Midbrain (tissue), 1 donor: ENCODE measurements at places on chromosomes 4 and X.

- no peak for DNase-seq
These were observed 36.5 kb upstream of the GNRHR start for GRCh38 chr4:67790721-67791120.

DNA sequence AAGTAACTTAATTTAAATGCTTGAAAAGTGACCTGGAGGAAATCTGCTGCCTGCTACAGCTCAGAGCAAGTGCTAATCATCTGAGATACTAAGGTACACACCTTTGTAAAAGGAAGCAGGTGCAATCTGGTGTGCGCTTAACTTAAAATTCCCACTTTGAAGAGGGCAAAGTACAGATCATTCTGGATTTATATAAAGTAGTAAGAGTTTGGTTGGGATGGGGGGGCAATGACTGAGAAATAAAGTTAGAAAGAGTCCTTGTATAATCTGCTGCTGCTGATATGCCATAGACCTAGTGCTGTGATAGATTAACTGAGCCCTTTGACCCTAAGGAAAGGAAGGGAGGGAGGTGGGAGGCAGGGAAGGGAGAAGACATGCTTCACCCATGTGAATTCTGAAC lies 141.0 kb downstream of the MTNR1A start:
- no peak for DNase-seq

DNA sequence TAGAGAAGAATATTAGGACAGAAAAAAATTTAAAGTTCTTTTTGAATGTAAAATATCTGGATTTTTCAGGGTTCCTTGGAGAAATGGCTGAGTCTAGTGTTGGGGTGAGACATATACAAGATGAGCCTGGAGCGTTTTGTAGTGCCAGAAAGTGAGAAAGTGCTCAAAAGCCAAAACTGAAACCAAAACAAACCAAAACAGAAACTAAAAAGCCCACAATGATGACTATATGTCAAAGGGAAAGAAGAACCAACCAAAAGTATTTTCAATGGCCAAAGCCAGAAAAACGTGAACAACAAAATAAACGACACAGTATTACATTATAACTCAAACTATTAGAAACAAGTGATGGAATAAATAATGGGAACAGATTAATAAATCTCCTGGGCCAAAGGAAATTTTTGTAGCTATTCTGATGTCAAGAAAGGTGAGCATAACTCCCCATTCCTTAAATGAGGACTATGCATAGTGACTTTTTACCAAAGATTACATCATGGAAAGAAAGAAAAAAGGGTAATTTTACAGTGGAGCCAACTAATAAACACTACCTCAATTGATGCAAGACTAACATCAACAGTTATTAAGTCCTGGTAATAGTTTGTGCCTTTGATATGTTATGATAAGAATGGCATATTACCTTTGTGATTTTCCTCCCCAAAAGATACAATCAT lies 1137.6 kb downstream of the C4orf33 start:
- DNase-seq = no peak

DNA sequence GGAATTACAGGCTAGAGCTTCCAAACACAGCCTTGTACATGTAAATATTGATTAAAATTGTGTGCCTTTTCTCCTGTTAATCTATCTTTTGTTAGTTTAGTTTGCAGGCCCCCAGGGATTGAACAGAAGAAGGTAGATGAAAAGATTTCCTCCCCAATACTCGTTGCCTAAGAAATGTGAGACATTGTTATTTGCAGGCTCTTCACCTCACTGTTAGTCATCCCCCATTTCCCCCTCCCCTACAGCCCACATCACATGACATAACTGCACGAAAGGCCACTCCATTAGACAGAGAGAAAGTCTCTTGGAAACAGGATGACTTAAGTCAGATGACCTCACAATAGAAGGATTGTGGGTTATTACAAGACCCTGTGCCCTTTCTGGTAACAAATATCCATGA lies 13.3 kb upstream of the MID1 start:
- DNase-seq = no peak

GRCh38 chr4:172245516-172245915 lies 432.3 kb downstream of the GALNTL6 start:
- DNase-seq = no peak

DNA sequence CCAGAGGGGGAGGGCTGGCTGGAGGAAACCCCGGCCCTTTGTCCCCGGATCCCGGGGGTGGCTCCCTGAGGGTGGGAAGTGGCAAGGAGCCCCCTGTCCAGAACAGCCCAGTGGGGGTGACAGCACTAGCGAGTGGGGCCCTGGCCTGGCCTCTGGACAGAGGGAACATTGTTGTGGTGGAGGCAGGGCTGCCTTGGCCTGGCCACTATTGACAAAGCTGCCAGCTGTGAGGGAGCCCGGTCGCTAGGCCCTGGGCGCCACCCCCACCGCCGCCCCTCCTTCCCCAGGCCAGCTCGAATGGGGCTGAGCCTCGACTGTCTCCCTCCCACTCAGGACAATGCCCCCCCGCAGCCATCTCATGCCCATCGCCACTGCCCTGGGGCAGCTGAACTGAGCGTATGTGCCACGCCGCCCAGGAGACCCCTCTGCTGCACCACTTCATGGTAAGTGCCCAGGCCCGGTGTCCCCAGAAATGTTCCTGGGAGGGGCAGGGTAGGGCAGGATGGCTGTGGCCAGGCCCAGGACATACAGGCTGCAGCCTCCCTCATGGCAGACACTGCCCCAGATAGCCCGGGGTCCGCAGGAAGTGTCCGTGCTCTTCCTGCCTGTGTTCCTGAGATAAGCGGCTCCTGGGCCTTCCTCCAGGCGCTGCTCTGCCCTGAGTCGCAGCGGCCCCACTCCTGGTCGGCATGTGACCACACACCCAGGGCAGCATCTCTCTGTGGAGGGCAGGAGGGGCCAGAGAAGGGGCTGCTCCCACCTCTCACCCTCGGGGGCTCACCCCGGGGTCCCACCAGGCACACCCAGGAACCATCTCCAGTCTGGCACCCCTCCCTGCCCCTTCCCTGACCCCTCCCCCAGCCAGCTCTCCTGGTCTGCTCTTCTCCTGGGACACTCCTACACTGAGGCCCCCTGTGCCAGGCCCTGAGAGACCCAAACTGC lies 1.4 kb downstream of the PLXNB3 start:
- peak; percentile 95 for DNase-seq

DNA sequence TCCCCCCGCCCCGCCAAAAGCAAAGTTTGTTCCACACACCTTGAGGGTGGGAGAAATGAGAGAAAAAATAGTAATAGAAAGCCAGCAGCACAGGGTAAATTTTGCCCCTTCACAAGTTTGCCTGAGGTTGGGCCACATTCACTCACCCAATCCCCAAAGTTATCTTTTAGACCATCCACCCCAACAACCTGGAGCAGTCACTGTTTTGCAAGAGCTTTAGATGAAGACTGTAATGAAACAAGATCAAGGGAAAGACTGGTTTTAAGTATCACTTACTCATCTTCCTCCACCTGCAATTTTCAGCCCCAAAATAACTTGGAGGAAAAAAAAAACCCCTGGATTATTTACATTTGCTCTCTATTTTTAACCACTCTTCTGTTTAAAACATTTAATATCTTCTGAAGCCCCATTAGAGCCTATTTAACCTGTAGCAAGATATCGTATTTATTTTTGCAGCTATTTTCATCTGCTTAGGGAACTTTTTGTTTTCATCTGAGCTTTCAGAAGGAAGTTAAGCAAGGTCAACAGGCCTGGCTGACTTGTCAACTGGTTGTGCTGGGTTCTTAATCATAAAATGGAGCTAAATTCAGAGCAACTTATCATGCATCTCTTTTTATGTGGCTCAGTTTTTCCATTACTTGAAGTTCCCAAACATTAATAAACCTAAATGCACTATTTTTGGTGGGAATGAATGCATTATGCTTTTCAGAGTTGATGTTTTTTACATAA lies 24.6 kb upstream of the TBL1X start:
- no peak for DNase-seq

GRCh38 chr4:25889589-25890503 lies 24.2 kb upstream of the SMIM20 start:
- no peak for DNase-seq

GRCh38 chr4:100083289-100083688 lies 107.0 kb downstream of the DDIT4L start:
- DNase-seq = no peak

DNA sequence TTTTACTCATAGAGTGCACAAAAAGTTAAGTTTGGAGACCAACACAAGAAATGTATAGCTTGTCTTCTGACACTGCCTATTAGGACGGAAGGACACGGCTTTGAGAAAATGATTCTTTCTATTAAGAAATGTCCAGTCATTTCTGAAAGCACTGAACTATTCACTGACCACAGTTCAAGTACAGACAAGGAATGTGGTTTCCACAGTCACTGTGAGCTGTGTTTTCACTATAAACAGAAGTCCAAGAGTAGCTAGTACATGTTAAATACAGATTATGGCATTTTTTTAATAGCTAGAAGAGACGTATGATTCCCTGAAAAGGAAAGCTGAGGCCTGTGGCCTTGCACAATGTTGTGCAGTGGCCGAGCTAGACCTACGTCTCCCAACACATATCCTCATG lies 115.1 kb upstream of the GPM6A start:
- DNase-seq = no peak

- DNase-seq = no peak
These were observed 18.7 kb downstream of the SLC25A43 start for GRCh38 chrX:119417842-119418241.

DNA sequence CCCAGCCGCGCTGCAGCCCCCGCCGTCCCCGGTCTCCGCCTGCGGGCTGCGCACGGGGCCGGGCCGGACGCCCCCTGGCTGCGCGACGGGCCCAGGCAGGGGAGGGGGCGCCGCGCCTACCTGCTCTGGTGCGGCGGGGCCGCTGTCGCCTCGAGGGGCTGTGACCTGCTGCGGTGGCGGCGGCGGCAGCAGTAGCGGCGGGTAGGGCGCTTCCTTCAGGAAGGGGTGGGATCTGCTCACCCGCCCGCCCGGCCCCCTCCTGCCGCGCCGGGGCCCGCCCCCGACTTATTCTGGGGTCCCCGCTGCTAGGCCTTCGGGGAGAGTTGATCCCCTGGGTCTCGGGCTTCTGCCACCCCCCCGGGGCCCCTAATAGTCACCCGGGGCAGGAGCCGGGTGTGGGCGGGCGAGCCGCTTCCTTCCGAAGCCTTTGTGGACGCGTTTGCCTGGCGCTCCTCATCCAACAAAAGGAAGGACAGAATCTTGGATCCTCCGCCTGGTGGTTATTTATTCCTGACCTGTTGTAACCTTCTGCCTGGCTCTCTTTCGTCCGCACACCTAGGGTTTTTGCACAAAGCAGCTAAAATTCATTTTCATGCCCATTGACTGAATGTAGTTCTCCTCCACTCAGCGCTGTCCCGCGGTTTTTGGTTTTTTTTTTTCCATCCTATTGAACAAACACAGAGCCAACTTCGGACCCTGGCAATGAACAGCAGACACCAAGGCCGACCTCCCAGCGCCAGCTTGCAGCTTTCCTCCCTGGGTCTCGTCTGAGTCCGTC lies at the start of gene TMEM150C:
TMEM150C (minus strand) TSS at position 203 of the 778 bp plus-strand sequence. CDS start 57,331 bp downstream, outside the sequence.
- DNase-seq = peak; percentile 25

- DNase-seq = no peak
These were observed 96.3 kb downstream of the PDE5A start for GRCh38 chr4:119532319-119532718.

DNA sequence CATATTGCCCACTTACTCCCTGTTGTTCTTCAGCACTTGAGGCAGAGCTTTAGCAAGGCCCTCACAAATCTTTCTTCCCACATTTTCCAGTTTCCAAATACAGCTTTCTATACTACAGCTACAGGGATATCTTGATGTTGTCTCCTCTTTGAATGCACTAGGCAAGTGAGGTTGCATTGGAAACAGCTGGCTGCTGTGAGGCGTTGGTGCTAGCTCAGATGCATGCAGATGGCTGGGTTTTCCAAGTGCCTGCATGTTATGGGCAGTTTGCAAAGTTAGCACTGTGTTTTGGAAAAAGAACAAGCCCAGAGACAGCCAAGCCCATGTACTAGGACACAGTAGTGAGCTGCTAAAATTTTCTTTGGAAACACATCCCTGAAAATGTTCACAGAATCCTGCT lies 315.1 kb upstream of the RASGEF1B start:
- DNase-seq = no peak

- DNase-seq = no peak
These were observed 8.4 kb downstream of the ADH4 start for GRCh38 chr4:99135541-99136162.

DNA sequence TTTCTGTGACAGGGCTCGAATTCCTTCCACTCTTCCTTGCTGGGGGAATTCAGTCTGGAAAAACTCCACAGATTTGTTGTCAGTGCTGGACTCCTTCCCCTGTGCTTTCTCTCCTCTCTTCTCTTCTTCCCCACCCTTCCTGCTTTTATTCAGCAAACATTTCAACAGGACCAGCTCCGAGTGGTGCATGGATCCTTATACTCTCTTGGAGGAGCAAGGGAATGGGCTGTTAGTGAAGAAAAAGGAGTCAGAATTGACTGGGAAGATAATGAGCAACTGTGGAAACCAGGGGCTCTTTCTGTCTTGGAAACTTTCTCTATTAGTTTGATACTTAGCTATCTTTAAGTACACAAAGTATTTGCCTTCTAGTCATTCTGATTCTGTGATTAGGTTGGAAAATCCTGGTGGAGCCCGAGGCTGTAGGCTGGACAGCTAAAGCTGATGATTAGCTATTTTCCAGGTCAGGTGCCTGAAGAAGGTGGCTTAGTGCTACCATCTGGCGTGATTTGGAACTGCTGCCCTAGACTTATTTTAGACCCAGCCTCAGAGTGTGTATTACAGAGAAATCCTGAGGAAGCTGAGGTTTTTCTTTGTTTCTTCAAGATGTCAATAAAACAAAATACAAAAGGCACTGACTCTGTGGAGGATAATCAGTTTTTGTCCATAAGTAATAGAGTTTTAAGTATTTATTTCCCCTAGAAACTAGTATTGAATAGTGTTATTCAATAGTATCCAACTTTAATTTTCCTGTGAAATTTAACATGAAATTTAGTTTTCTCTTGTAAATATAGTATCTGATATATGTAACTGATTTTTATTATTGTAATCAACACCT lies 38.4 kb downstream of the NAP1L5 start:
- DNase-seq = peak; percentile 63

- DNase-seq = no peak
These were observed 42.2 kb upstream of the SPP1 start for GRCh38 chr4:87933337-87933736.

DNA sequence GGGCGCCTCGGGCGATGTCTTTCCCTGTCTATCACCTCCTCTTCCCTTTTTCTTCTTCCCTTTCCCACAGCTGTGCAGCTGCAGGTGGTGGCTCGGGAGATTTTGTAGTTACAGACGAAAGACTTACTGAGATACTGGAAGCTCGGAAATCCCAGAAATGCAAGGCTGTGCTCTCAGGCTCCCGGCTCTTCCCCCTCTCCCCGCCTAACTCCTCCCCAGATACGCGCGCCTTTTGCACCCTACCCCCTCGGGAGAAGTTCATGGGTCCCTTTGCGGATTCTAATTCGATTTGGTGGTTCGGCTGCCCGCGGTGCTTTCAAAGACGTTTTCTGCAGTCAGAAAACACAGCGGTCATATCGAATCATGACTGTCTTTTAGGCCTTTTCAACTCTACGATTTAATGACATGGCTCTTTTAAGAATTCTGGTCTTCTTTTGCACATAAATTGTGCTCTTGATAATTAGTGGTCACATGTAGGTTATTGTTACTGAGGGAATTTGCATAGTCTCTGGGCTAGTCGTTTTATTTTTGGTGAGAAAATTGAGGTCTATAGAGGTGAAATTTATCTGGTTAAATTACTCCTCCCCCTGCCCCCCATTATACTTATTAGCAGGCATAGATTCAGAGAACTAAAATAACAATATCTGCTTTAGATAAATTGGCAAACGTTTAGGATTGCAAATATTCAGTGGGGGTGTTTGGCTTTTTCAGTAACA lies 1.6 kb downstream of the SEPTIN11 start:
- DNase-seq = peak; percentile 13

GRCh38 chr4:184310881-184311709 lies 93.4 kb upstream of the ENPP6 start:
- DNase-seq = peak; percentile 38
